Psoas muscle (tissue), 8 donors: ENCODE measurements at places on chromosomes 3 and 15. TPM values are rescaled to one million over a fixed set of nuclear protein-coding genes. Genes with fewer than 3 reads are reported as not detected.

- DNase-seq = peak; percentile 65
Measured at GRCh38 chr3:97821287-97821773, 481 bp upstream of the CRYBG3 start.

DNA sequence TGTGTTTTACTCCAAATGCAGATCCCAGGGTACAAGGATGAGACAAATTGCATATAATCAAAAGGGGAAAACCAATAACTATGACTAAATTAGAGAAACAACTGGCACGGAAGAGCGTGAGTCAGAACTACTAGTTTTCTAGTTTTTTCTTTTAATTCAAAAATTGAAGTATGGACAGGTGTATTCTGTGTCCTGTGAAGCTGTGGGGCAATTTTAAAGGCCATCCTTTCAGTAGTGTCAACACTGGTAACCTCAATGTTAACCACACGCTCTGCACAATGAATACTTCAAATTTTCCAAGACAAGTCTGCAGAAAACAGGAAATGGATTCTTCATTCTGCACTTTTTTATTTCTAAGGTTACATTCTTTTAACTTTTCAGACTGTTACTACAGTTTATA, 32.5 kb upstream of the GOLGA8A start:
- DNase-seq = no peak

DNA sequence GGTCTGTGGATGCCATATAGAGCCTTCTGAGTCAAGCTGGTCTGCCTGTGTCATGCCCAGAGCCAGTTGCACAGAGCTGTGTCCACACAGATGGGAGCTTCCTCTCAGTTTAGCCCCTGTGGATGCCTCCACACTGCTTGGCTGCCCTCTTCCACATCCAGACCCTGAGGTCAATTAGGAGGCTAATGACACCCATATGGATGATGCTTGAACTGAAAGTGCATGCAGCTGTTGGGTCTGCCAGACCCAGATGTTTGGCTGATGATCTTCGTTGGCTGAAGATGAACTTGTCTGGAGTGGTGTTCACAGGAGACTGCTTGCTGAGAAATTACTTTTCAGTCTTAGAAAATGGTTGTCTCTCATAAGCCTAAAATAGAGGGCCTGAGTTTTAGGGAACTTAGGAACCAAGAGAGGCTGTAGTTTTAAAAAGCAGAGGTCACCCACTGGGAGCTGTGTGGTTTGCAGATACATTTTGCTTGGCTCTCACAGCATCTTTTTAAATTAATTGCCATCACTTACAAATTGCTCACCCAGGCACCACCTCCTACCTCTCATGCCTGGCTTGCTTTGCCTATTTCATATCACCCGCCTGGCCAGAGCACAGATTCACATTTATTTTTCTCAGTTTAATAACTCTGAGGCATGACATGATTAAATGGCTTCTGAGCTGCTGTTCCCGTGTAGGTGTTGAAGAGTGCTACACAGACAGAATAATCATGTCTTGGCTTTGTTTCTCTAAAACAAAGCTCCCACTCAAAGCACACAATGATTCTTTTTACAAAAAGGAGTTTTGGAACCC, 176.1 kb downstream of the MINAR1 start:
- DNase-seq = no peak

Gene CHRNA3
- 0.04 TPM for polyA plus RNA-seq

GRCh38 chr15:94053626-94054025, 177.7 kb upstream of the MCTP2 start:
- no peak for DNase-seq

DNA sequence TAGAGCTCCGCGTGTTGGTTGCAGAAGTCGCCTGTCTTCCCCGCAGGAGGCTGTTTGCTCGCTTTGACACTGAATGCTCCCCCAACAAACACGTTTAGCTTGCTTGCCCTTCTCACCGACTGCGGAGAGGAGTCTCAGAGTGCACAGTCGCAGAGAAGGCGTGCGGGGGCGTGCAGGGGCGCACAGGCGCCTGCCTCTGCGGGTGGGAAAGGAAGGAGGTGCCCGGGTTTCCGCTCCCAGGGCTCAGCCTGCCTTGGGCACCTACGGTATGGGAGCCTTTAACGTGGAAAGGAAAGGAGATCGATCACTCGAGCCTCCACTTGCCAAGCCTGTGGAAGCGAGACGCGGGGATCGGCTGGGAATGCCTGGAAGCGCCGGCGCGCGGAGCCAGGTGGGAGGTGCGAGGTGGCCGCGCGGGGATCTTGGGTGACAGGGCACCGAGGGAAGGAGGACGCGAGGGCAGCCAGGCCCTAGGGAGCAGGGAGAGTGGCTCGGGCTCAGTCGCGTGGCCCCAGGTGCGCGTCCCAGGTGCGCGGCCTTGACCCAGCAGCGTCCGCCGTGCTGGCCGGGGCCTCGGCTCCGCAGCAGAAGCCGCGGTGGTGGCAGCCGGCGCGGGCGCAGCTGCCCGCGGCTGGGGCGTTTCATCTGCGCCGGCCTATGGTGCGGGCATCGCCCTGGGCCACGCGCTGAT, at the start of gene FAN1:
FAN1 (plus strand) TSS at position 419 of the 691 bp plus-strand sequence. CDS start 749 bp downstream, outside the sequence.
- DNase-seq = peak; percentile 92

DNA sequence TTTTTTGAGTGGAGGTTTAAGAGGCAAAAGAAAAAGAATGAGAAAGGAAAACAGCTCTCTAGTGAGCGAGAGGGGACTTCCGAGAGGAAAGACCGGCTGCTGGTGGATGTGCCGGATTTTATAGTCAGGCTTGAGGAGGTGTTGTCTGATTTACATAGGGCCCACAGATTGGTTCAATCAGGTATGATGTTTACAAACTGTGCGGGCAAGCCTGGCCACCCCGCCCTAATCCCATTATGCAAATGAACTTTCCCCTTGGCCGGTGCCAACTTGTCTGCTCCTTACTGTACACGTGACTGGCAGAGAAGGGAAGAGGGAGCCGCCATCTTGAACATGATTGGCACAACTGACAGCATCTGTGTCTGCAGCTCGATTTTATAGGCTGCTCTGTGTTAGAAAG, 44.7 kb downstream of the FAM43A start:
- DNase-seq = no peak

Gene SCN5A
- 0.17 TPM for polyA plus RNA-seq

DNA sequence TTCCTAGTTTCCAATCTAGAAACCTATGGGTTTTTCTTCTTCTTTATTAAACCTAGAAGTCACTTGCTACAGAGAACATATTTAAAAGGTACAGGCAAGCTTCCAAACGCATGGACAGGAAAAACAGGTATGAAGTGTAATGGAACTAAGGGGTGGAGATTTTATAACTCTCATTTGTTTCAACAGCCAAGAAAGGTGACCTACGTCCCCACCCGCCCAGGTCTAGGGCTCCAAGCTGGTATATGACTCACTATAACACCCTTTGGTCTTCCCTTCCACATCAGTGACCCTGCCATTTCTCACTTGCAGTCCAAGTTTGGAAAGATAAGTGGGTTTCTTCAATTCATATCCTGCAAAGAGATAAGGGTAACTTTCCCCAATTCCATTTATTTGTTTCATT, 6.0 kb upstream of the LIPH start:
- no peak for DNase-seq

- DNase-seq = no peak
Measured at GRCh38 chr3:112640276-112640929, 540 bp downstream of the CCDC80 start.

- no peak for DNase-seq
Measured at GRCh38 chr3:76122007-76122406, 336.7 kb upstream of the ZNF717 start.
